ENCODE measurements at places on chromosomes 12 and 14.

DNA sequence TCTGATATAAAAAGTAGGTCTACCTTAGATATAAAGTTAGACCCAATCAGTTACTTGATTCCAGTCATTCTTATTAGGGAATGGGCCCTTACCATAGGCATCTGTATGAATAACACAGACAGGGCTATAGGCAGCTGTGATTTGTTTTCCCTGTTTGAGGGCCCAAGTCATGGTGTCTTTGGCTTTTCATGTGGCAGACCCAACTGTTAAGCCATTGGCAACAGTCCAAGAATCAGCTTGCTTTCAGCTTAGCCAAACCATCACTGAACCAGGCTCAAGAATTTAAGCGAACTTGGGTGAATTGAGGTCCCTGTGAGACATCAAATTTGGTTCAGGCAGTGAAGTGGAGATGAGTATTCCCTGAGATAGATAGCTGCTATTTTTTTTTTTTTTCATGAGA, 111.2 kb downstream of the LRRIQ1 start:
- DNase-seq, result no peak

GRCh38 chr14:67410313-67410712, 1.7 kb downstream of the PLEK2 start:
- DNase-seq, result no peak

DNA sequence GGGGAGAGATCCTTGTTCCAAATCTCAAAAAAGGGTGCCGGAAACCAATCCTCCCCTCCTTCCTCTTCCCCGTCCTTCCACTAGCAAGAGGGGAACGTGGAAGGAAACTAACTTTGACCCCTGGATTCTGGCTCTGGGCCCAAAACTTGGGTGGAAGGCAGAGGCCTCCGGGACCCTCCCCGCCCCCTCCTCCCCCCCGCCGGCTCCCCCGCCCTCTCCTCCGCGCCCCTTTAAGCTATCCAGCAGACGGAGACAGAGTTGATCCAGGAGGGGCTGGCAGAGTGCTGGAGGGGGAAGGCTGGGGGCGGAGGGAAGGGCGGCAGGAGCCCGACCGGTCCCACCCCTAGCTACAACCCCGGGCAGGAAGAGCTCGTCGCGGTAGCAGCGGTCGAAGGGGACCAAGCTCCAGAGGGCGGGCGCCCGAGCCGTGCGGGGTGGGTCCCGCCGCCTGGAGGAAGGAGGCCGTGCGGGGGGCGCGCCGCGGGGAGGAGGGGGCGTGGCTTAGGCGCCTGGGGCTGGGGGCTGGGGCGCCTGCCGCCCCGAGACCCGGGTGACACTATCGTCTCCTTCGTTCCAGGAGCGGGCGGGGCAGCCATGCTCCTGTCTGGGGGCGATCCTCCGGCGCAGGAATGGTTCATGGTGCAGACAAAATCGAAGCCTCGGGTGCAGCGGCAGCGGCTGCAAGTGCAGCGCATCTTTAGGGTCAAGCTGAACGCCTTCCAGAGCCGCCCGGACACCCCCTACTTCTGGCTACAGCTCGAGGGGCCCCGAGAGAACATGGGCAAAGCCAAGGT, at the start of gene NYNRIN:
Gene NYNRIN (plus strand): TSS at position 351 of the 794 bp plus-strand sequence. CDS start 244 bp downstream, at position 595.
- DNase-seq, result peak; percentile 11

DNA sequence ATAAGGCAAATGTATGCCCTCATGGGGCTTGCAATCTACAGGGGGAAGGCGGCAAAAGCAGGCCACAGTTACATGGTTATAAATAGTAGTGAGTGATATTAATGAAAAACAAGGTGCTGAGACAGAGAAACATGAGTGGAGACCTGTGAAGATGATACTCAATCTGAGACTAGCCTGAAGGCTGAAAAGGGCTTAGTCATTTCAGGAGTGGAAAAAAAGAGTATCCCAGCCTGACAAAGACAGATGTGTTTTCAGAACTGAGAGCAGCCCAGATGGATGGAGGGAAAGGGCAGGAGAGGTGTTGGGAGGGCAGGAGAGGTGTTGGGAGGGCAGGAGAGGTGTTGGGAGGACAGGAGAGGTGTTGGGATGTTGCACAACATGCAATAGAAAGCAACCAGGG, 181.9 kb downstream of the C12orf42 start:
- DNase-seq, result no peak

DNA sequence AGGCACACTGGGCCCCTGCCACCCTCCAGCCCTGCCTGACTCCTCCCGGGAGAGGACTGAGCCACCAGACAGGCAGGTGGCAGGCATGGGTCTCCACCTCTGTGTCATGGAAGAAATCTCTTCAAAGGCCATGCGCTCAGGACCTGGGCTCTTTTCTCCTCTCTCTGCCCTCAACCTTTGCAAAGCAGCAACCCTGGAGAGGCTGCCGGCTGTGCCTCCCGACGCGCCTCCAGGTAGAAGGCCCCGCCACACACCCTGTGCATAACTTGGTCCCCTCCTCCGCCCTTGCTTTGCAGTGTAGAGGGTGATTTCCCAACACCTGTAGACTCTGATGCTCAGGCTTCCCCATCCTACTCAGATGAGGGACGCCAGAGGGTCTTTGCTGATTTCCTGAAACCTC, 28.2 kb upstream of the TMEM179 start:
- DNase-seq, result no peak

- no peak for DNase-seq
Measured at GRCh38 chr12:126243814-126244440, 1178.7 kb downstream of the AACS start.

GRCh38 chr12:116323406-116324386, 46.2 kb upstream of the MED13L start:
- no peak for DNase-seq

- DNase-seq, result no peak
Measured at GRCh38 chr12:63944586-63945228, 100.2 kb downstream of the SRGAP1 start.

DNA sequence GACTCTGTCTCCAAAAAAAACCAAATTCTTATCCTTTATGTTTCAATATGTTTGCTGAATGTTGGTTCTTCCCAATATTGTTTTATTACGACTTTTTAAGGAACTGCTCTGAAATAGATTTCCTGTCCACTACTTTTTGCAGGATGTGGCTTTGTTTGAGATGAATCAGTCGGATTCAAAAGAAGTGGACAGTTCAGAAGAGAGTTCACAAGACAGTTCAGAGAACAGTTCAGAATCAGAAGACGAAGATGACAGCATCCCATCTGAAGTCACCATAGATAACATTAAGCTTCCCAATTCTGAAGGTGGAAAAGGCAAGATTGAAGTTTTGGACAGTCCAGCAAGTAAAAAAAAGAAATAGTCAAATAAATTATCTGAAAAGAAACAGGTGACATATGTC, 8.2 kb downstream of the NOPCHAP1 start:
- no peak for DNase-seq

DNA sequence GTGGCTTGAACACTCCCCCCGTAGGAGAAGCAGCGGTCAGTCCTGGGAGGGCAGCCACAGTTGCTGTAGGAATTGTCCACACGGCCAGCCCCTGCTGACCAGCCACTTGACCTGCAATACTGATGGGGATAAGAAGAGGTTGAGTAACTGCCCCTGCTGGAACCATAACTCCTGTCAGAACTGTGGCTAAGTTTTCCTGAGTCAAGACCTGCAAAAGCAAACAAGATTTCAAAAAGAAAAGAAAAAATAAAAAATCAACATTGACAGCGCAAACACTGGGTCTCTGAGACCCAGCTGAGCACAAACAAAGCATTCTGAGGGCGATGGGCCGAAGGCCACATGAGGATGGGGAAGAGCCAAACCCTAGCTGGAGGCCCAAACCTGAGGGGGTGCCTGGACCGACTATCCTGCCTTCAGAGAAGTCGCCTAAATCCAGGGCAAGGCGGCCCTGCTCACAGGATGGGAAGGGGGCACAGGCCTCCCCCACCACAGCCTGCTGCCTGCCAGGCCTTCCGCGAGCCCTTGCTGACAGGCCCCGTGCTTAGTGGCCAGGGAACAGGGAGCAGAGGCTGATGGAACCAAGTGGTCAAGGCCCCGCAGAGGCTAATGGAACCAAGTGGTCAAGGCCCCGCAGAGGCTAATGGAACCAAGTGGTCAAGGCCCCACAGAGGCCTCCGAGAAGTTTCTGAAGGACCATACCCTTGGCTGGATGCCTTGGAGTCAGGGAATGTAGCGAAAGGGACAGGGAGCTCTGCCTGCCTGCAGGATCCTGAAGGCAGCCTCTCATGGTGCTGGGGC, 19.1 kb downstream of the POU6F1 start:
- no peak for DNase-seq

- no peak for DNase-seq
Measured at GRCh38 chr12:52224151-52224550, 8.9 kb upstream of the KRT7 start.

DNA sequence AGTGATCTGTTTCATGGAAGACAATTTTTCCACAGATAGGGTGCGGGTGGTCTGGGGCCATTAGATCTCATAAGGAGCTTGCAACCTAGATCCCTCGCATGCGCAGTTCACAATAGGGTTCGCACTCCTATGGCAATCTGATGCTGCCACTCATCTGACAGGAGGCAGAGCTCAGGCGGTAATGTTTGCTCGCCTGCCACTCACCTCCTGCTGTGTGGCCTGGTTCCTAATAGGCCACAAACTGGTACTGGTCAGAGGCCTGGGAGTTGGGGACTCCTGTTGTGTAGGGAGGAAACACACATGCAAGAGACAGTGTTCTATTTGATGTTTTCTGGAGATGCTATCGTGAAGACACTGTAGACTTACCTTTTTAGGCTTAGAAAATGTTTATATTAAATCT, 77.0 kb upstream of the FGD4 start:
- DNase-seq, result no peak

Data from stimulated activated CD4-positive, alpha-beta T cell treated with anti-CD3 and anti-CD28 coated beads, TNF-alpha, amount 100 ng/mL, for 24 hours (primary cell).